ENCODE measurements at places on chromosomes 3 and 15. TPM values are rescaled to one million over a fixed set of nuclear protein-coding genes. Genes with fewer than 3 reads are reported as not detected.

PLSCR4 gene
- not detected for total RNA-seq

CMTM7 gene
- 48.8 TPM for total RNA-seq

GOLGA8T gene
- total RNA-seq, result not detected

ATG7 gene
- 28.6 TPM for total RNA-seq

KIF9 gene
- total RNA-seq, result 2.5 TPM

Data from naive thymus-derived CD8-positive, alpha-beta T cell (primary cell).